ENCODE measurements at places on chromosomes 5 and 9.

DNA sequence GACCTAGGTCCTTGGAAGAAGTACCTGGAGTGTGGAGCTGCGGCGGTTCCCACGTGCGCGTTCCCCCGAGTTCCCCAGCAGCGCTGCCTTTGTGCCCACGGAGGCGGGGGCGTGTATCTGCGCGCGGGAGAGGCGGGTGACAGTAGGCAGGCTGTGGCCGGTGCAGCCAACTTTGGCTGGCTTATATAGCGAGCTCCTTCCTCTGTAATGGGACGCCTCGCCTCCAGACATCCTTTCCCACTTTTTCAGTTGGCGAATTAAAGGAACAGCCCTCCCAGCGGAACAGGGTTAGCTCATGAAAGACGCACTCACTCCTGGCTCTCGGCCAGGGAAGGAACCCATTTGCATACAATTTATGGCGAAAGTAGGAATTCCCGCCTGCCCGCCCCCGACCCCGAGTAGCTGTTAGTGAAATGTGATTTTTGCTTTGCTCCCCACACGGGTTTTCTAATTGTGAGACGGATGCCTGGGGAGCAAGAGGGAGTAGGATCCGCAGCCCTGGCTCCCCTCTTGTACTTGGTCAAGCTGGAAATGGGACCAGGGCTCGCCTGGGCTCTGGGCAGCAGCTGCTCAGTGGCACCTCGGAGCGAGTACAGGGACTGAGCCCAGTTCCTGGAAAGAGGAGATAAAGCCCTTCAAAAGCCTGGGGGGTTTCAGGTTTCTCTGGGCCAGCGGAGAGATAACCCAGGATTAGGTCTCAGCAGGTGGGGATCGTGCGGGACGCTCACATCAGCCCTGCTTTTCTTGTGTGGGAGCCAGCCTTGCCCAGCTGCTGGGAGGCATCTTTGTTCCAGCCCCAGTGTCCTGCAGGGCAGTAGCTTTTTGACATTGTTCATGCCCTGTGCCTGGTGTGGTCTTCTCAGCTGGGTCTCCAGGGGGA is at the start of gene TNC:
Gene TNC (minus strand): TSS at position 159 of the 880 bp plus-strand sequence. CDS start 27,139 bp downstream, outside the sequence.
- no peak for DNase-seq

DNA sequence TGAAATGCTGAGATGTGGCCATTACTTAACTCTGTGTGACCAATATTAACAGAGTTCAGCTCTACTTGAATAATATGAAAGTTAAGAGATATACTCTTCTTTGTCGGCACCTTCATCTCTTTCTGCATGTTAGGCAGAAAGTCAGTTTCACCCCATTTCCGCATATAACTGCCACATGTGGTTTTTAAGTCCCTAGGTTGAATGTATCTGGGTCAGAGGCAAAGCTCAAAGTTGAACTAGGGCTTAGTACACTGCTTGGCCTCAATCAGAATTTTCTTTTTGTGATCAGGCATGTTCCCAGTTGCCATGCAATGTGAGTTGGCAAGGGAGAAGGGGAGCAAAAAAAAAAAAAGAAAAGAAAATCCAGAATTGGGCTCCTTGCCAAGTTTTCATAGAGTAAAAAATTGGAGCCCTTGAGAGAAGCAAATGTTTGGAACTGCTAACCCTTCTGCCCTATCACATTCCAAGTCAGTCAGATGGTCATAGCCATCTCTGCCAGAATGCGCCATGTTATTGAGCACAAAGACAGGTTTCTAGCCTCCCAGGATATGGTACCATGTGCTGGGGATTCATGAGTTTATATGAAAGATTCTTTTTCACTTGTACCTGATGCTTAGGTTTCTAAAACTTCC is 251.2 kb upstream of the RORB start:
- DNase-seq, result no peak

GRCh38 chr5:72063219-72063819 is 44.0 kb upstream of the MAP1B start:
- no peak for DNase-seq

- no peak for DNase-seq
Measured at GRCh38 chr5:137954131-137954879, 65.0 kb downstream of the PKD2L2 start.

- no peak for DNase-seq
Measured at GRCh38 chr9:70613024-70613768, 198.7 kb upstream of the KLF9 start.

- no peak for DNase-seq
Measured at GRCh38 chr5:144210655-144211054, 40.0 kb downstream of the KCTD16 start.

Data from mesenteric fat pad (tissue), 1 donor.